ENCODE measurements at places on chromosomes 2 and 18.
A peak's percentile ranks its signal among the peaks of the same experiment; 100 is the strongest.

- DNase-seq: no peak
These were observed 112.5 kb upstream of the OTX1 start for GRCh38 chr2:62938126-62938525.

DNA sequence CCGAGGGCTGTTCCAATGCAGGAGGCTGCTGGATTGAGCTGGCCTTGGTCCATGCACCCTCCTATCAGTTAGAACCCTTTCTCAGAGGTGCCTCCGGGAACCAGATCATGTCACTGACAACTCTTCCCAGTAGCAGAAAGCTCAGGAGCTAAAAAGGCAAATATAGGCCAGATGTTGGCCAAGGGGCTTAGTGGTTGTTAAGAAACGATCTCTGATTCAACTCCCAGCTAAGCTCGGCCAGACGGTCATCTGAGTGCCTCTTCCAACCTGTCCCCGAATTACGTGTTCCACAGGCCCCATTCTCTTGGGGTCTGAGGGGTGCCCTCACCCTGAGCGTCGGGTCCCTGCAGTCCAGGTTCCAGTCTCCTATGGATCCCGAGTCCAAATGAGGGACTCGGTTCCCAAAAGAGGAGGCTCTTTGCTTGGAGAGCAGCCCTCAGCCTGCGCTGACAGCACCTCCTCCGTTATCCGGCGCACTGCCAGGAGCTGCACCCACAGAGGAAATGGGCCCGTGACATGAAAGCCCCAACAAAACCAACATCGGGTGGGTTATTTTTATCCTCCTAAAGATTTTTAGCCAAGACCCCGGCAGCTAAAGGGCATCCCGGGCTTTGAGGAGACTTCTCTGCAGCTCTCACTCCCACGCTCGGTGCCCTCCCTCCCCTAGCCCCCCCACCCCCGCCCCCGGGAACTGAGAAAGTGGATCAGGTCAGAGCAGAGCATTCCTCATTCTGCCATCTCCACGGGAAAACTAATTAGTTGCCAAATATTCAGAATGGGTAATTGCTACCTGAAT is 106.6 kb upstream of the ID2 start:
- DNase-seq: no peak

DNA sequence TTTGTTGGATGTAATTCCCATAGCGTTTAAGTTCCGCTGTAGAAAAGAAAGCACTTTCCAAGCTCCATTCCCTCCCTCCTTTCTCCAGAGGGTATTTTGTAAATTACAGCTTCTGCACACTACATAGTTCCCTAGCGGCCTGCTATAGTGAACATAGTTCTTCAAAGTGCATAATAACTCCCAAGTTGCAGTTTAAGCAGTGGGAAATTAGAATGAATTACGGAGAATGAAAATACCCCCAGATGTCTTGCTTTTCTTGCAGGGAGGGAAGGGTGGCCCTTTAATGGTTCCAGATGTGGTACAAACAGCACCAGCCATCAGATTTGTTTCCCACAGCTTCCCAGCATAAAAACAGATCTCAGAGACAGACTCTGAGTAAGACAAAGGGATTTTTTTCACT is 893.9 kb downstream of the SUCLG1 start:
- no peak for DNase-seq

DNA sequence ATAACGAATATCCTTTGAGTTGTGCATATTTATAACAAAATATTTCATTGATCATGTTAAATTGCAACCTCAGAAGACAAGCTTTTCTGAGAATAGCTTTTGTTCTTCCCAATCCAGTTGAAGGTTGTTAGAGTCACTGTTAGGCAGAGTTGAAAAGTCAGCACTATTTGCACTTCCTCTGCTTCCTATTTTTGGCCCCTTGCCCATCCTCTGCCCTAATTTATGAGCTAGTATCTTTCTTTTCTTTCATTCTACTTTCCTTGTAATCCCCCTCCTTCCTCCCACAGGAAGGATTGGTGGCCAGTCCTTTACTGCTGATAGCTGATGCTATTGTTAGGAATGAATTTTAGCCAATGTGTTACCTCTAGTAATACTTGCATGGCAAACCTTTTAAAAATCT is 4.9 kb downstream of the RALB start:
- no peak for DNase-seq

DNA sequence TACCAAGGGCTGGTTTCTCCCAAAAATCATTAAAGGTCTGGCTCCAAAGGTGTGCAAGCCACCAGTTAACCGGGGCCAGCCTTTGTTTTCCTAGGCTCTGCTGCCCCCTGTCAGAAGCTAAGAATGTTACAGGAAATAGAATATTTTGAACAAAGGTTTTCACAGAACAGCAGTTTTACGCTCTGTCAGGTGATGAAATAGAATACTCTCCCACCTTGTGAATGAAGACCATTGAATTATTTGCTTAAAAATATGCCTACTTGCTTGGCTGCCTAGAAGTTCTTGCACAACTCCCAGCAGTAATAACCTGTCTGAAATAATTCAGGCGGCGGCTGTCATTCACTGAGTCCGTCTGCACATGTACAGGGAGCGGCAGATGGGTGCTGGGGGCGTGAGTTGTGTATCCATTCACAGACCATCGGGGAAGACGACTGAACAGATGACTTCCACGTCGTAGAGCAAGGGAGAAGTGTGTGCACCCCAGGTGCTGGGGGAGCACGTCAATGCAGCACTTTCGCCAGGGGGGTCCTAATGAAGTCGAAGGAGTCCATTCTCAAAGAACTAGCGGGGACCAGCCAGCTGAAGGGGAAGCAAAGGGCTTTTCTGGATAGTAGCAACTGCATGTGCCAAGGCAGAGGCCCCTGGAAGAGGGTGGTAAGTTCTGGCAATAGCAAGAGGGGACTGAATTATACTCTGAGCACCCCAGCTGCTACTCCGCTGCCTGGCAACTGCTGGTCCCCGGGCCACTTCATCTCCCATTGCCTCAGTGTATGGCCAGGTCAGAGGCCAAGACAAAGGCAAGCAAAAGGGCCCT is 56.1 kb downstream of the SF3B1 start:
- peak; percentile 58 for DNase-seq

DNA sequence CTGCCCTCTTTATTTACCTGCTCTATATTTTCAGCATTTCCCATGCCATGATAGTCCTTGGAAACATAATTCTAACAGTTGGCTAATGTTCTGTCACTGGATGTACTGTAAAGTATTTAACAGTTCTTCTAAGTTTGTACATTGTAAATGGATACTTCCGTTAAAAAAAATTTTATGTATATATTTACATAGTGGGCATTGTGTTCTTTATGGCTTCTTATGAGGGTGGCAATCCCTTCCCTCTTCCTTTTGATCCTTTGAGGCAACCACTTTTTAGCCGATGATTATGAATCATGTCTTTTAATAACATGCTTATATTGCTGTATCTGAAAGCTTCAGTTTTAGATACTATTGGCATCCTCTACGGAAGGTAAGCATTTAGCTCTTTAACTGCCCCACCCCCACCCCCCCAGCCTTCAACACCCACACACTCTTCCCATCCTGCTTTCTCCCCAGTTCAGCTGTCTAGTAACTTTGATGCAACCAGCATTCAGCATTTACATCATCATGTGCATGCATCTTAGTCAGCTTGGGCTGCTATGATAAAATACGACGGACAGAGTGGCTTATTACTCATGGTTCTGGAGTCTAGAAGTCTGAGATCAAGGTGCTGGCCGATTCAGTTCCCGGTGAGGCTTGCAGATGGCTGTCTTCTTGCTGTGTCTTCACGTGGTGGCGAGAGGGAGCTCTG is 21.0 kb upstream of the EDAR start:
- DNase-seq: no peak

DNA sequence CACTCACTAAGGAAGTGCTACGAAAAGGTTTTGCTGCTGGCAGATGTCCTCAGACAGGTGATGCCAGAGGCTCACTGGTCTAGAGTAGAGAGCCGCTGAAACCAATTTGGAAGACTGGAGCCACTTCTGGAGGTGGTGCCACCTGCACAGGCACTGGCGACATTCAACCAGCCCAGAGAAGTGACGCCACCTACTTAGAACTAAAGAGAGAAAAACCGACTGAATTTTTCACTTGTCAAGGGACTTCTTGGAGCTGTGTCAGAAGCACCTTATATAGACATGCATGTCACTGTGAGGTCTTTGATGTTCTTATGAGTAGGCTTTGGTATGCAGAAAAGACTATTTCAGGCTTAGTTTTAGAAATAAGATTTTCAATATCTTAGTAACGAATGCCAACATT is 71.4 kb downstream of the BOD1L2 start:
- no peak for DNase-seq

DNA sequence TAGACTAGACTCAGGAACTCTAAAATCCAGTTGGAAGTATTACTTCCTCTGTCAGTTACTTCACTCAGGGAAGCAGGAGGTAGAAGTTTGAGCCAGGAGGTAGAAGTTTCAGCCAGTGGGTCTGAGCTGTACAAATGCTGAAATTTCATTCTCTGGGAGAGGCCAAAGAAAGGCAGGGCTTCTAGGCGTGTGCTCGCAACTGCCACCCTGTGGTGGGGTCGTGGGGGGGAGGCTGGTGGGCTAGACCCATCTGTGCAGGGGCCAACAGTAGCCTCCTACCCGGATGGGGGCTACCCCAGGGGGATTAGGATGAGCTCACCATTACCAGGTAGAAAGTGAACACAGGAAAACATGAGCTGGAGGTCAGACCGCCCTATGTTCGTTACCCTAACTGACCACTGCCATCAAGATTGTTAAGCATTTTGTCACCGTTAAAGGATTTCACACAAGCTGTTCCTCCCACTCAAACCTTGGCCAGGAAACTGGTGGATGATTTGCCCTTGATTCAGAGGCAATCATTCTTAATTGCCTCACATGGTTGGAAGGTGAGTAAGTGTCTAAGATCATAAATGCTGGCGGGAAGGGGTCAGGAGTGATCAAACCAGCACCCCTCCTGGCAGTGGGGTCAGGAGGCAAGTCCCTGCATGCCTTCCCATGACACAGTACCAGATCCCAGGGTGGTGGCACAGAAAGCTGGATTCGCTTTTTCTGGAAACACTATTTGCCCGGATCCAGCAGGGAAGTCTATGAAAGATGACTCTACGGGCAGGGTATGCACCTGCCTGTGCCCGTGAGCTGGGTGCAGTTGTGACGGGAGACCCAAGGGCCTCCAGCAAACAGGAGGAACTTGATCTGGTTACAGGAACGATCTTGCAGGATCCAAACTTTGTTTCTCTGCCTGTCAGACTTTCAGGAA is 5.2 kb upstream of the FHL2 start:
- peak; percentile 80 for DNase-seq

DNA sequence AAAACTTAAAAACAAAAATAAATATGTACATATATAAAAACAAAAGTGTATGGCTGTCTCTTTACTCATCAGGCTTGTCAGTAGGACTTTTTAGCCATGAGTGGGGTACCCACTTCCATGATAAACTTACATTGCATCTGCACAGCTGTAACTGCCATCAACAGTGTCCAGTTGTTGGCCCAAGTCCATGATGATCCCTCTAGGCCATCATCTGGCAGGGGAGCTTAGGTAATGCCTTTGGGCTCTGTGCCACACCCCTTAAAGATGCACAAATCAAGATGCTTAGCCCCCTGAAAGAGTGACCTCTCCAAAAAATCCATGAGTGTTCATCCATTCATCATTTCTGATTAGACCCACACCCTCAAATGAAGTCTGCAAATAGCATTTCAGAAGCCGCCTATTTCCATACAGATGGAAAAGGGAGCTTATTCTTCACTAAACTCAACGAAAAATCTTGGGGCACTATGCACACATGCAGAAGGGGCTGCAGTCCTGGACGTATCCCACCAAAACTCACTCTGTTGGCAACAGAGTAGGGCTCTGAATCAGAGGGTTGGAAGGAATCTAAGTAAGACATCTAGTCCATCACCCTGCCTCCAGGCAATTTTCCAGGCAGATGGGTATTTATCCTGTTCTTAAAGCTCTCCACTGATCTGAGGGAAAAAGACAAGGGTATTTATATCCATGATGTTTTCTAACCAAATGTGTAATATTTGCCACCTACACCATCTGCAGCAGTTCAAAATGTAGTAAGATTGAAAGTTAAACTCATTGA is 691.0 kb downstream of the ZEB2 start:
- DNase-seq: no peak

DNA sequence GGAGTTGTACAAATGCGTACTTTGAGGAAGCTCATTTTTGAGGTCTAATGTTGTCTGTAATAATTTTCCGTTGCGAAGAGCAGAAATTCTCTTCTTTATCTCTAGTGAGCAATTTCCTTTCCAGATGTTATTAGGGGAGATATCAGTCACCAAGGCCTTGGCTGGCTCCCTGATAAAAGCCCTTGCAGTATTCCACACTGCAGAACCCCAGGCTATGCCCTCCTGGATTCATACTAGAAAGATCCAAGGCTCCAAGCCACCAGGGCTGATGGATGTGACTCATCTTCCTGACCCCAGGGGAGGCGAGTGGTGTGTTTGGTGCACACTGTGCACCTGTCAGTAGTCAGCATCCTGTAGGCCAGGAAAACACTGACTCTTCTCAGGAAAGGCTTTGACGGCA is 34.7 kb downstream of the INO80C start:
- peak; percentile 98 for DNase-seq

DNA sequence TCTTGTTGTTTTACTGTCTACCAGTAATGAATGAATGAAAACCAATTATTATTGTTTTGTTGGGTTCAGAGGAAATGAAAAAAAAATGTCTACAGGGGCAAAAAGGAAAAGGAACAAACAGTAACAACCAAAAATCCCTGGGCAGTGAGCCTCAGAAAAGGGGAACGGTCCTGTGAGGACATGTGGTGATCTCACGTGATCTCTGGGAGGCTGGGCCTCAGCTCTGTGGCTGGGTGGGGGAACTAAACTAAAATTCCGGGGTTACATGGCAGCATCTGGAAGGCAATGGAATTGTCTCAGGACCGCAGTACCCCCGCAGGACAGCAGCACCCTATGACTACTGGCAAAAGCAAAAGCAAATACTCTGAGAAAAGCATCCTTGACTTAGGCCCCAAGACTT is 80.1 kb downstream of the AFF3 start:
- no peak for DNase-seq

DNA sequence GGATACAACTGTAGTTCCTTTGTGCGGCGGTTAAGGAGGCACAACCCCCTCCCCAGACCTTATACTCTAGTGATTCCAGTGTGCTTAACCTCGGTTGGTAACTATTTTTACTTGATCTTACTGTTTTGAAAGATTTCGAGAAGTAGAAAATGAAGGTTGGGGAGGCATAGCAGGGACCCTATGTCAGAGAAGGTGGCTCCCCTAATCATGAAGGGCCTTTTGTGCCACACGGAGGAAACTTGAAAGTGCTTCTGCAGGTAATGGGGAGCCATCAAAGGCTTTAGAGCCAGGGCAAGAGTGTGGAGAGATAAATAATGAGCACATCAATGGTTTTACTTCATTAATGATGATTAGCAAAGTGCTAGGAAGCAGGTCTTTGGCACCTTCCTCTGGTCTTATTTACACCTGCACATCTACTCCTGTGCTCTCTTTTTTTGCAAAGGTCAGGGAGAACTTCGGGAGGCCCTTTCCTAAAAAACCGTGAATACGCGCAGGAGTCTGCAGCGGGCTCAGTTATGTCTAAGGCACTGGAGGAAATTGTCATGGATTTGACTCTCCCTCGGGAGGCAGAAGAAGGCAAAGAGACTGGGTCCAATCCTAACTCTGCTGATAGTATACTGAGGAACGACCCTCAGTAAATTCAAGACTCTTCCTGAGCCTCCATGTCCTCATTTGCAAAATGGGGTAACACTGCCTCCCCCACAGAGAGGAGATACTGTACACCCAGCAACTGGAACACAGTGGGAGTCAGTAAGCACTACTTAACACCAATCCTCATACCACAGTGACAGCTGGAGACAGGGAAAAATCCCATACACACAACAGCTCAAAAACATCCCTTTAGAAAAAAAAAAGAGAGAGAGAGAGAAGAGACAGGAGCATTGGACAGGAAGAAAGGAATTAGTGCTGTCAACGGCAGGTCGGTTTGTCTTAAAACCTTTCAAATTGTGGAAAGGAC is 81.6 kb downstream of the DDX1 start:
- DNase-seq: no peak

GRCh38 chr2:174878537-174879147 is 114.4 kb upstream of the CHRNA1 start:
- peak; percentile 33 for DNase-seq
